Stomach (tissue), 19 donors: ENCODE measurements at places on chromosomes 16 and 17. TPM values are rescaled to one million over a fixed set of nuclear protein-coding genes. Genes with fewer than 3 reads are reported as not detected.

- peak; percentile 45 for DNase-seq
- H3K27ac ChIP-seq, result peak overlapping the region; percentile 91
- H3K36me3 ChIP-seq, result no peaks in the 10 kb centered on the region
- peak overlapping the region; percentile 78 for H3K4me3 ChIP-seq
- H3K27me3 ChIP-seq, result no peaks in the 10 kb centered on the region
Measured at GRCh38 chr16:85555719-85556455, 57.2 kb upstream of the GSE1 start.

Gene GRB7
- total RNA-seq, result 9.2 TPM

Gene ENPP7
- not detected for total RNA-seq

Gene CDRT4
- 4.5 TPM for total RNA-seq

DNA sequence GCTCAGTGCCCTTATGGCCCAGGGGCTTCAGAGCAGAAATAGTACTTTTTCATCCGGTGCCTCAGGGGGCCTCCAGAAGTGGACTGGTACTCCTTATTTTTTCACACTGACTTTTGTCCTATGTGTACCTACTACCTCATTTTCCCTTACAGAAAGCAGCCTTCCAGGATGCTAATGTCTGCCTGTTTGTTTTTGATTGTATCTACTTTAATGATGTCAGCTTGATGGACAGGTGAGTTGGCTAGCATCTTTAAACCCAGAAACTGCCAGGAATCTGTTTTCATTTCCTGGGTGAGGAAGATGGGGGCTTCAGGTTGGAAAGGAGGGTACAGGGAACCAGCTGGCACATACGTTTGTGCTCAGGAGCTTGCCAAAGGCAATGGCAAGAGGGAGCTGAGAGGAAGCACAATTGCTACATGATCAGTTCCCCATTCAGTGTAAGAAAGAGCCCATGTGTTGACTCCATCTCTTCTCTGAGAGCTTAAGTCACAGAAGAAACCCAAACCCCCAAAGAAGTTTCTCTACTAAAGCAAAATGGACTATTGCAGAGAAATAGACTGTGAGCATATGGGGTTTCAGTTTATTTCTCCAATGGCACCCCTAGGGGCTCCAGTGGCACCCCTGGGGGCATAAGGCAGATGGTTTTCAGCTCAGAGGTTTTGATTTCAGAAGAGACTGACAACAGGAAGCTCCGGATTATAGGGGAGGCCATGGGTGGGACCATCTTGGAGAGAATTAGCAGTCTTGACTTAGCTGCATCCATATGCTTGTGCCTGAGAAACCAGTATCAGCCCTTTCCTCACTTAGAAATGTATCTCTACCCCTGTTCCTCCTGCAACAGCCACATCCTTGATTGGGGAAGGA, 16.3 kb downstream of the LIG3 start:
- peaks cover 85% of the 10 kb centered on the region for H3K36me3 ChIP-seq
- no peaks in the 10 kb centered on the region for H3K27me3 ChIP-seq
- H3K4me3 ChIP-seq, result no peak overlapping the region
- H3K4me1 ChIP-seq, result peaks cover 42% of the 10 kb centered on the region
- H3K27ac ChIP-seq, result peak overlapping the region; percentile 76
- no peak for DNase-seq

DNA sequence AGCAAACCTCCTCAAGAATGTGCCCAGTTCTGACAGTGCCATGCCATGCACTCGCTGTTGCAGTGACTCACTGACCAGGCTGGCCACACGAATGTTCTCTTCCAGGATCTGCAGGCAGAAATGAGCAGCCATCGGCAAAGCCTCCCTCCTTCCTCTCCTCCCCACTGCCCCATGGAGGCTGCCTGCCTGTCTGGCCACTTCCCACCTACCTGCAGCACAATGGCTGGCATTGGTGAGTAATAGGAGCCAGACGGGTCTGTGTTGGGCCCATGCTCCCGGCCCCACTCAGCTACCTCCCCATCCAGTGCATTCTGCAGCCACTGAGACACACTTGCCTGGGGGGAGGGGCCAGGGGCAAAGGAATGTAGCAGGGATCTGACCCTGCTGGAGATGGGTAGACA, 2.8 kb upstream of the MATCAP1 start:
- DNase-seq, result no peak
- no peak overlapping the region for H3K4me3 ChIP-seq
- H3K27me3 ChIP-seq, result no peaks in the 10 kb centered on the region
- H3K36me3 ChIP-seq, result no peaks in the 10 kb centered on the region

Gene TP53TG3D
- total RNA-seq, result not detected

- no peaks in the 10 kb centered on the region for H3K36me3 ChIP-seq
- no peaks in the 10 kb centered on the region for H3K4me1 ChIP-seq
- H3K27me3 ChIP-seq, result no peaks in the 10 kb centered on the region
- H3K4me3 ChIP-seq, result no peak overlapping the region
- no peak for DNase-seq
Measured at GRCh38 chr16:56974549-56975300, 13.0 kb downstream of the CETP start.

Gene CCR7
- not detected for total RNA-seq

DNA sequence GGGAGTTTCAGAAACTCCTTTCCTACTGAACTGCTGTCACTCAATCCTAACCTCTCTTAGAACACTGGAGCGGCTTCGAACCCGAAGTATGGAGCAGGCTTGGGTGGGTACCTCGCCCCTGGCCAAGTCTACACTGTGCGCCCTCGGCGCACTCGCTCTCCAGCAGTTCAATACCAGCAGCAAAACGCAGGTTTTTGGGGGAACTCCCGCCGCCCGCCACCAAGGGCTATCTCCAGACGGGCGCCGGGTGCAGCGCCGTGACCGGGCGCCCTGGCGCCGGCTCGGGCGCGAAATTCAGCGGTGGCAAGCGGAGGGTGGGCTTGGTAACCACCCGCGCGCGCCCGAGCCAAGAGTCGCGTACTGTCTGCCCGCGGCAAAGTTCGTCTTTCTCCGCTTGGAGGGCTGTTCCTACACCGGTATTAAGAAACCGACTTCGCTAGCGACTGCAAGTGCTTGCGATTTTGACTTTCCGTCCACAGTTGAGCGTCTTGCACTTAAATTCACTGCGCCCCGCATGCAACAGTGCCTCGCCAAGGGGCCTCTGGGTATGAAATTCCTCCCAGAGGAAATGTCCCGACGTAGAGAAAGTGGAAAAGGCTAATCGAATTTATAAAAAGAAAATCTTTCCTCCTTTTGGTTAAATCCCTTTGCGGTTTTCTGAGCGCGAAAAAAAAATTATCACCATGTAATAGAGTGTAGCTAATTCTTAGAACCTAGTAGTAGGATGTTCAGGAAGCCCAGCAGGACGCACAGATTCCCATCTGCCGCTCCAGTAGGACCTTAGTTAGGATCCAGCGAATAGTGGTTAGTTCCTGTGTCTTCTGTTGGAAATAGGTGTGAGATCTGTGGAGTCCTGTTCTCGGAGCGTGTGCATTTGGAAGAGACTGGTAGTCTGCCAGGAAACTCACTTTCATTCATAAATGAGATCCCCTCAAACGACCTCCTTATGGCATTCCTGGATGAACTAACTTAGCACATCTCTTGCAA, 5.0 kb upstream of the SALL1 start:
- H3K27ac ChIP-seq, result peak overlapping the region; percentile 83
- peak; percentile 41 for DNase-seq
- peaks cover 32% of the 10 kb centered on the region for H3K4me1 ChIP-seq
- H3K36me3 ChIP-seq, result no peaks in the 10 kb centered on the region
- peak overlapping the region; percentile 26 for H3K4me3 ChIP-seq
- peaks cover 91% of the 10 kb centered on the region for H3K27me3 ChIP-seq

- H3K36me3 ChIP-seq, result no peaks in the 10 kb centered on the region
- no peak overlapping the region for H3K4me3 ChIP-seq
- no peak overlapping the region for H3K27ac ChIP-seq
- no peak for DNase-seq
Measured at GRCh38 chr17:5873781-5874180, 196.4 kb upstream of the WSCD1 start.

DNA sequence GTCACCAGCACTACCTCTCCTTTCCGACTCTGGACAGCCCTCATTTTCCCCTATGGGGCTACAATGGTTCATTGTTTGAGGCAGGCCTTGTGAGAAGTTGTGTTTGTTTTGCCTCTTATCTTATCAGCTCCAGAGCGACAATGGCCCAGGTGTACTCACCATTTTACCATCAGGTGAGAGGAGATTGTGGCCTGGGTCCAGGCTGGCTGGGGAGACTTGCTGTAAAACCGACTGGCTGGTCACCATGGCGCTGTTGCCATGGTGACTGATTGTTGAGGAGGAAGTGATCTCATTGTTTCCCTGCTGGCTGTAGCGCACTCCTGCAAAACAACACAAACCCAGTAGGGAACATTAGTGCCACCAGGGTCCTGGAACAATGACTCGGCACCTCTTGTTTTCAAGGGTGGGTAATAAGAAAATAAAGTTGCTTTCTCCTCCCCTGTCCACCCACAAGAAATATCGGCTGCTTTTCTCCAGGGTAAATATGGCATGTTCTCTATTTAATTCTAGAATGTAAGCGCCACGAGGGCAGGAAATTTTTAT, 34.4 kb downstream of the HNF1B start:
- peaks cover 57% of the 10 kb centered on the region for H3K4me1 ChIP-seq
- H3K36me3 ChIP-seq, result no peaks in the 10 kb centered on the region
- H3K27ac ChIP-seq, result peak overlapping the region; percentile 82

Gene HELZ
- 72.4 TPM for total RNA-seq

- no peaks in the 10 kb centered on the region for H3K36me3 ChIP-seq
- peaks cover 20% of the 10 kb centered on the region for H3K4me1 ChIP-seq
- DNase-seq, result peak; percentile 31
- no peak overlapping the region for H3K27ac ChIP-seq
- H3K27me3 ChIP-seq, result no peaks in the 10 kb centered on the region
- H3K4me3 ChIP-seq, result no peak overlapping the region
Measured at GRCh38 chr16:9256196-9256595, 164.8 kb downstream of the HAPSTR1 start.

GRCh38 chr17:28904800-28905199, 1.9 kb upstream of the DHRS13 start:
- H3K36me3 ChIP-seq, result peaks cover 45% of the 10 kb centered on the region
- peaks cover 52% of the 10 kb centered on the region for H3K4me1 ChIP-seq
- DNase-seq, result no peak
- no peak overlapping the region for H3K4me3 ChIP-seq

Gene CHD9NB
- total RNA-seq, result not detected

GRCh38 chr17:73647301-73647695, 3.1 kb upstream of the SDK2 start:
- H3K27me3 ChIP-seq, result peaks cover 75% of the 10 kb centered on the region
- no peak overlapping the region for H3K4me3 ChIP-seq

- no peaks in the 10 kb centered on the region for H3K27me3 ChIP-seq
- H3K36me3 ChIP-seq, result no peaks in the 10 kb centered on the region
- no peak overlapping the region for H3K27ac ChIP-seq
- no peak for DNase-seq
- H3K4me1 ChIP-seq, result peaks cover 4% of the 10 kb centered on the region
Measured at GRCh38 chr17:10139577-10139976, 58.8 kb downstream of the GAS7 start.

- no peaks in the 10 kb centered on the region for H3K27me3 ChIP-seq
- peaks cover 12% of the 10 kb centered on the region for H3K36me3 ChIP-seq
- no peak for DNase-seq
- H3K27ac ChIP-seq, result no peak overlapping the region
Measured at GRCh38 chr17:35614810-35615209, 27.7 kb downstream of the AP2B1 start.

DNA sequence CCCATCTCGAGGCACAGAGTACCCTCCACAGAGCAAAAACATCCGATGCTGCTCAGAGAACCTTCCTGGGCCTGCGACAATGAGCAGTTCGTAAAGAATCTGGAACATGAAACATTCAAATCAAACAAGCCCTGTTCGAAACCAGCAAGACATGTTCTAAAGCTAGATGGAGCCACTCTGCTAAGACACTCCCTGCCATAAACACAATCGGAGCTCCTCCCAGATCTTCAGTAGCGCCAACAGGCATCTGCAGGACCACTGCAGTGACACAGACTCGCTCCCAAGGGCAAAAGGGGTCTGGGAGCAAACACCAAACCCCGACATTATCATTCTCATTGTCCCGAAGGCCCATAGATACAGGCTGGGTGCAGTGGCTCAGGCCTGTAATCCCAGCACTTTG, 108.7 kb downstream of the ZFHX3 start:
- H3K36me3 ChIP-seq, result no peaks in the 10 kb centered on the region
- DNase-seq, result no peak
- H3K4me3 ChIP-seq, result no peak overlapping the region
- peak overlapping the region; percentile 16 for H3K27ac ChIP-seq
- H3K4me1 ChIP-seq, result peaks cover 55% of the 10 kb centered on the region
- H3K27me3 ChIP-seq, result no peaks in the 10 kb centered on the region

- H3K4me3 ChIP-seq, result no peak overlapping the region
- no peaks in the 10 kb centered on the region for H3K27me3 ChIP-seq
- H3K4me1 ChIP-seq, result peaks cover 7% of the 10 kb centered on the region
- DNase-seq, result peak; percentile 80
- peaks cover 26% of the 10 kb centered on the region for H3K36me3 ChIP-seq
Measured at GRCh38 chr17:82388223-82388921, 16.8 kb downstream of the UTS2R start.

DNA sequence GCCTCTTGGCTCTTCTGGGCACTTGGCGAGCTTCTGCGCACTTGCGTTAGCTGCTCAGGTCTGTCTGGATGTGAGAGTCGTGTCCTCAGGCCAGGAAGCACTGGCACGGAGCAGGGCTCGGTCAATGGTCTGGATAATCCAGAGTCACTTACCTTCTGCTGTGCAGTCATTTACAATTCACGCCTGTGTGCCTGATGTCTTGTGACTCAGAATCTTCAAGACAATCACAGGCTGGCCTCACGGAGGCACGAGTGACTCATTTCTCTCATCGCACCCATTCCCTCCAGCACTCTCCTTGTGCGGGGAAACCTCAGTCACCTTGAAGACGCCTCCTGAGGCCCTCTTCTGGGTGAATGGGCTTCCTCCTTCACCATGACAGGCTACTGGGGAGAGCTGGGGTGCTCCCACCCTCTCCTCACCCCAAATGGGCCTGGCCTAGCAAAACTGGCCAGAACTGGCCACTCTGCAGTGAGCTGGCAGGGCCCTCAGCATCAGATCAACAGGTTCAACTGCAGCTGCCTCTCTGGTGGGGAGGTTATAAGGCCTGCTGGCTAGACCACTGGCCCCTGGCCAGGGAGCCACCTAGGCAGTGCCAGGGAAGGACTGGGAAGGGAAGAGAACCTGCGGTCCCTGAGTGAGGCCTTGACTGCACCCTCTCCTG, 1.9 kb upstream of the CAPN15 start:
- peak overlapping the region; percentile 98 for H3K27ac ChIP-seq
- peaks cover 8% of the 10 kb centered on the region for H3K36me3 ChIP-seq
- H3K27me3 ChIP-seq, result no peaks in the 10 kb centered on the region
- peak overlapping the region; percentile 71 for H3K4me3 ChIP-seq

- no peaks in the 10 kb centered on the region for H3K27me3 ChIP-seq
- no peak for DNase-seq
- no peak overlapping the region for H3K27ac ChIP-seq
- peaks cover 13% of the 10 kb centered on the region for H3K36me3 ChIP-seq
Measured at GRCh38 chr17:57623620-57624019, 121.5 kb downstream of the CCDC182 start.

- no peak overlapping the region for H3K4me3 ChIP-seq
- no peak overlapping the region for H3K27ac ChIP-seq
- DNase-seq, result no peak
- H3K4me1 ChIP-seq, result no peaks in the 10 kb centered on the region
Measured at GRCh38 chr16:73280388-73280787, 232.5 kb upstream of the ZFHX3 start.

Gene NKD1
- 9.2 TPM for total RNA-seq

- H3K27ac ChIP-seq, result no peak overlapping the region
- no peak for DNase-seq
- H3K4me3 ChIP-seq, result no peak overlapping the region
- no peaks in the 10 kb centered on the region for H3K36me3 ChIP-seq
Measured at GRCh38 chr17:39763051-39763820, 25.5 kb downstream of the GRB7 start.
